ENCODE measurements at places on chromosomes 13 and 19.

DNA sequence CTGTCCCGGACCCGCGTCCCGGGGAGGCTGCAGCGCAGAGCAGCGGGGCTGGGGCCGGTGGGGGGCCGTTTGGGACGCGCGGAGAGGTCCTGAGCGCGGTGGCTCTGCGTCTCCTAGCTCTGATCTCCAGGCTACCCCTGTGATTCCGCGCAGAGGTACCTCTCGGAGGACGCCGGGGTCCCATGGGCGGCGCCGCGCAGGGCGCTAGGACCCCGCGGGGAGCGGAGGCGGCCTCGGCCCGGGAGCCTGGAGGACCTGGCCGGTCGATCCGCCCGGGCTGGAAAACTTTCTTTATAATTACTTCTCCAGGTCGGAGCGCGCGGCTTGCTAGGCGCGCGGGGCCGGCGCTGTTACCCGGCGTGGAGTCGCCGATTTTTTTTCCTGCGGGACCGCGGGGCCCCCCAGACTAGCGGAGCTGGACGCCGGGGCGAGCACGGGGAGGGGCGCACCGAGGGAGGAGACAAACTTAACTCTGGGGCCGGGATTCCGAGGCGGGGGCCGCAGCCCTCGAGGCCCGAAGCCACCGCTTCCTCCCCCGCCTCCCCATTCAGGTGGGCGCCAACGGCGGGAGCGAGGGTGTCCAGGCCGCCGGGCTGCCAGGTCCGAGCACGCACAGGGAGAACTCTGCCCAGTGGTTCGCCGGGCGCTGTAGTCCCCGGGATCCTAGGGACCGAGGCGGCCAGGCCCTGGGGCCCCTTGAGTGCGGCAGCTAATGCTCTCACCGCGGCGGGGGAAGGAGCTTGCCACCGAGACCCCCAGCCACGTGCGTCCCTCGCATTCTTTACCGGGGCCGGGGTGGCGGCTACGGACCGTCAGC is 848 bp upstream of the CEBPA start:
- no peak for DNase-seq

DNA sequence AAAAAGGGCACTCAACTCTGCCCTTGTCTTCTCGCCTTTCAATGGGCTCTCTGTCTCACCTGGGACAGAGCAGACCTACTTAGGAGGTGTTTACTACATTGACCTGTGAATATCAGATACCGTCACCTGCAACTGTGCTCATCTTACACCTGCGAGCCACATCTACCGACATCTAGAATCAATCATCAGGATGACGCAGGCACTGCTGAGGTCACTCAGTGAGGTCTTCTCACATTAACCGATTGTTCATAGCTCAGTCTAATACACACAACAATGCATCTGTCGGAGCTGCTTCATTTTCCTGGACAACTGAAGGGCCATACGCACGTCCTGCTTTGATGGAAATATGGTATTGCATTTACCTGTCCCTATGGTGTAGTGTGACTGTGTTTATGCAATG is 211.9 kb downstream of the FGF9 start:
- no peak for DNase-seq

- no peak for DNase-seq
These were observed 21.4 kb downstream of the ARID3A start for GRCh38 chr19:947090-947706.

DNA sequence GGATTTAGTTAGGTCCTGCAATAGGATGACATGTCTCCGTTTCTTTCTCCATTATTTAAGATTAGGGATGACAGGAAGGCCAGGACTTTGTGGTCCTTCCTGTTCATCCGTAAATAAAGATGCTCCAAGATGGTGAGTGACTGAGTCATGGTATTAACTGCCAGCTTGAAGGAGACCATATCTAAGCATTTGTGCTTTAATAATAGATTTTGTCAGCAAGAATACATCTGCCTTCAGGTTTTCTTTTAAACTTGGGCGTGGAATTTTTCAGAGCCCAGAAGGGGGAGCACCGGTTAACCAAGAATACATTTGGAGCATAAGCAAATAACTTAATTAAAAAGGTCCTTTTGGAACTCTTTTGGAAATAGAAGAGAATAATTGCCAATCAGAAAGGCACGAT is 68.2 kb downstream of the ARHGAP35 start:
- no peak for DNase-seq

- DNase-seq: peak; percentile 98
These were observed 8.1 kb upstream of the ARRDC2 start for GRCh38 chr19:17999684-18000479.

- DNase-seq: no peak
These were observed 2.8 kb downstream of the EVI5L start for GRCh38 chr19:7832781-7833180.
